Foreskin keratinocyte (primary cell): ENCODE measurements at places on chromosomes 7 and 10. TPM values are rescaled to one million over a fixed set of nuclear protein-coding genes. Genes with fewer than 3 reads are reported as not detected.

Gene IDI2
- total RNA-seq: not detected in 2 replicates

Gene CUEDC2
- total RNA-seq: 55.1 and 61.7 TPM in 2 replicates

Gene NSMCE4A
- 46.2 and 50.5 TPM in 2 replicates for total RNA-seq

Gene CASTOR2
- 4.7 and 5.2 TPM in 2 replicates for total RNA-seq

DNA sequence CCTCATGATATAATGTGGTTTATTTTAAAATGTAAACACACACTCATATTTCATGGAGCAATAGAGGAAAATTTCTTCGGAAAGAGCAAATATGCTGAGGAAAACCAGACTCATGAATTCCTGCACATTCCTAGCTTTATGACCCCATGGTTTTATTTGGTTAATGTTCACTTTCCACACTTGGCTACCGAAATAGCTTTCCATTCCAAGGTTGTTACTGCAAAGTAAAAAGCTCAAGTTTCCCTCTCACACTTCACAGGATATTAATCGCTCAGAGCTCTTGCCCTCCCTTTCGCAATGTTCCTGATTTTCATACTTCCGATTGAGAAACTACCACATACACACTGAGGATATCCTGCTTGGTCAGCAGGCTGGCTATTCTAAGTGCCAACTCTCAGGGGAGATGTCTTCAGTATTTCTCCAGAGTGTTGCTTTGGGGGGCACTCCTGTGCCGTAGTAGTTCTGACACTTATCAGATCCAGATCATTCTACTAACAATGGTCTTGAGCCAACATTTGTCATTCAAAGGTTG is 77.5 kb upstream of the STEAP1B start:
- no peak for DNase-seq

GRCh38 chr7:127150543-127150942 is 102.2 kb downstream of the GRM8 start:
- DNase-seq: no peak

DNA sequence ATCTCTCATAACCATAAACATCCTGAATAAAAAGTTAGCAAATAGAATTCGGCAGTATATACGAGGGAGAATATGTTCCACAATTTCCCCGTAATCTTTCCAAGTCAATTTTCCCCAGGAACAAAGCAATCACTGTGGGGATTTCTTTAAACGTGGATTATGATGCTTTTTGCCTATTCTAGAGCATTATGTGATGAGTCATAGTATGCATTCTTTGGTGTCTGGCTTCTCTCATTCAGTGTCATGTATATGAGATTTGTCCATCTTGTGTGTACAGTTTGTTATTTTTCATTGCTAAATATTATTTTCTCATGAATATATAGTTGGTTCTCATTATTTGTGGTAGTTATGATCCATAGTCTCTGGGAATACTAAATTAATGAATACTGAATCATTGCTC is 9.9 kb upstream of the OR9A4 start:
- DNase-seq: peak; percentile 9

GRCh38 chr7:45125193-45125904 is 13.9 kb upstream of the TBRG4 start:
- no peak for DNase-seq

- no peak for DNase-seq
Measured at GRCh38 chr7:26468625-26469024, 177.0 kb downstream of the SNX10 start.

GRCh38 chr10:123227706-123228105 is 73.5 kb downstream of the BUB3 start:
- DNase-seq: no peak

- no peak for DNase-seq
Measured at GRCh38 chr10:7917736-7918135, 99.4 kb downstream of the TAF3 start.

- DNase-seq: no peak
Measured at GRCh38 chr7:69673074-69673473, 74.8 kb downstream of the AUTS2 start.
